ENCODE measurements at places on chromosomes 2 and 18.

DNA sequence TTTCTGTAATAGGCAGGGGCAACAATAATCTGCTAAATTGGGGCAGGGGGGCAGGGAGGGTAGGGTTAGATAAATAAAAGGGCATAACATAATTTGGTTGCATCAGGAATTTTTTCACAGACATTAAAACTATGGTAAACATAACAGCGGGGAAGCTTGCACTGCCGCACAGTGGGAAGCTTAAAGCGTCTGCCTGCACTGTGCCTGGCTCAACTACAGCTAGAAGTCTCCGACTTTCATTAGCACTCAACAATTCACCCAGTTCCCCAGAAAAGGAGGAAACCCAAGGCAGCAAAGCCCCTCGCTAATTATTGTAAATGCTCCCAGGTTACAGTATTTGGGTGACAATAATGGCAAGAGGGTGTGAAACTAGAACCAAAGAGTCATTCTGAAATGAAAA is 562.9 kb downstream of the ARHGAP15 start:
- no peak for DNase-seq

DNA sequence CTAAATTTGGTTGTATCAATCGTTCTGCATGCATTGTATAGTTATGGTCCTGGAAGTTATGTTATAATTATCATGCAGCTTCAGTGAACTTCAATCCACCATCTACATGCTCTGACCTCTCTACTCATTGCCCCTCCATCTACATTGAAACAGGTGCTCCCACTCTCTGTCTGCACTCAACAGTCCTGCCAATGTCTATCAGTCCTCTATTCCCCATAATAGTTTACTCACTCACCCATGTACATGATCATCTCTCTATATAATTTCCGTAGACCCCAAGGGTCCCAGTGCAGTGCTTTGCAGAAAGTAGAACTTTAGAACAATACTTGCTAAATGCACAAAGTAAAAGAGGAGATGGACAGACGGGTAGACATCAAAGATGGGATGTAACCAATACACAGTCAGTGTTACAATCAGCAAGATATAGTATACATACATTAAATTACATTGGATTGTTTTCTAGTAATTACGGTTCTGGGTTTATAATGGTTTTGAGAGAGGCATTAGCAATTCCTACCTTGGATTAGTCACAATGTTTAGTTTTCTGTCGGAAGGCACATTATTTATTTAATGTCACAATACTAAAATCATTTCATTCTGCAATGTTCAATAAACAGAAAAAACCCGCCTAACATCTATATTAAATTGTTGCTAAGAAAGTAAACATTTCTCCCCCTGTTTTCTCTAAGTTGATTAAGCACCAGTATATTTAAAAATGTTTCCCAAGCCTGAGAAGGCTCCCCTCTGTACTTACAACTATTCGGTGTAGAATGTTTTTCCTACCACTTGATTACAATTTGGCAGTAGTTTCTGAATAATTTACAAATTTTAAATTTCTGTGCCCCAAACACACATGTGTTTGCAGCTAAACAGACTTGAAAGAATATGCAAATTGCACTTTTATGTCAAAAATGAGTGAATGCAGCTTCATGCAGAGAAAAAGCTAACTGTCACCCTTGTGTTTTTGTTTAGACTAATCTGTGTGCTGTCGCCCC is 94.4 kb upstream of the SIX2 start:
- no peak for DNase-seq

DNA sequence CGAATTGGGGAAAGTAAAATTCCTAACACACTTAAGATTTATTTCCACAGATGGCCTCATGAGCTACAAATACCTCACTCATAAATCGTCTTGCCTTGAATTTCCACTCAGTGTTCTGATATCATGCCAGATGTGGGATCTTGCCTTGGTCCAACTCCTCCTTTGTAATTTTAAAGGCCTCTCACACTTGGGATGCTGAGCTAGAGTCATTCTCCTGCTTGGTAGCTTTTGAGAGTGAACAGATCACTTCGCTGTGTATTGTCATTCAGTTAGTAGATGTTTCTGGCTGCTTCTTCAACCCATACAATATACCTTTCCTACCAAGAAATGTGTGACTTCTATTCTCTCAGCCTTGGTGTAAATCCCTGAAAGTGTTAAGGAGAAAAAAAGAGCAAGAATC is 309.2 kb downstream of the NRXN1 start:
- DNase-seq, result no peak

- DNase-seq, result no peak
These were observed 63.3 kb upstream of the TTC27 start for GRCh38 chr2:32564417-32565035.

DNA sequence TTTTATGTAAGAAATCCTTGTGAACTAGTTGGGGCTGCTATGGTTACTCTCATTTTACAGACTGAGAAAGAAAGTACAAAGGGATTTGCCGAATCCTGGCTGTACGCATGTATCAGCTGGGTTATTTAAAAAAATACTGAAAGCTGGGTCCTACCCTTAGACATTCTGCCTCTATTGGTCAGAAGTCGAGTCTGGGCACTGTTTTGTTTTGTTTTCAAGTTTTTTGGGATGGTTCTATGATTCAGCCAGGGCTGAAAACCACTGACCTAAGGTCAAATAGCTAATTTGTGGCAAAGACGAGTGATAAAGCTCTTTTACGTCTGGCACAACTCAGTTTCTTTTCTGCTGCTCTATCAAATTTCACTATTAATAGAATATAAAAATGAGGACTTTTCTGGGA is 5.9 kb upstream of the SLC8A1 start:
- DNase-seq, result no peak

GRCh38 chr2:207883002-207883780 is 113.5 kb upstream of the FZD5 start:
- no peak for DNase-seq

DNA sequence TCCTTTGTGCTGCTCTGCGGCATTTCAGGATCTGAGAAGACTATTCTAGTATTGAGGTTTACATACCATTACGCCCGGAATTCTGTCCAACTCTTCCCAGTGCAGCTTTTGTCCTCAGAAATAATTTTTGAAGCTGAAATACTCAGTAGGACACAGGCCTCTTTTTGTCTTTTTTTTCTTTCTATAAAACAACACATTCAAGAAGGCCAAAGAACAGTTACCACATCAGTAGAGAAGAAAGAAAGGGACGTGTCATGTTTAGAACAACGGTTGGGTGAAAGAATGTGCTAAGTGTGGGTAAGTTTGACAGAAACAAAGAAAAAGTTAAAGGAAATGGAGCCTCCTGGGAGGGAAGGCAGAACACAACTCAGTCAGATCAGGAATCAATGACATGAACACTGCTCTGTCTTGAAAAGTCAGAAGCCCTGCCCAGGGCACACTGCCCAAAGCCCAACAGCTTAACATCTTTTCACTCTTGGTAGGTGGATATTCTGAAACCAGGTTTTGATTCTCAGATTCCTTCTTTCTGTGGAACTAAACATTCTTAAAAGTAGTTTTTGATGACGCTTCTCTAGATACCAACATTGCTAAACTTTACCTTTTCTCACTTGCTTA is 198.6 kb upstream of the CWC22 start:
- no peak for DNase-seq

DNA sequence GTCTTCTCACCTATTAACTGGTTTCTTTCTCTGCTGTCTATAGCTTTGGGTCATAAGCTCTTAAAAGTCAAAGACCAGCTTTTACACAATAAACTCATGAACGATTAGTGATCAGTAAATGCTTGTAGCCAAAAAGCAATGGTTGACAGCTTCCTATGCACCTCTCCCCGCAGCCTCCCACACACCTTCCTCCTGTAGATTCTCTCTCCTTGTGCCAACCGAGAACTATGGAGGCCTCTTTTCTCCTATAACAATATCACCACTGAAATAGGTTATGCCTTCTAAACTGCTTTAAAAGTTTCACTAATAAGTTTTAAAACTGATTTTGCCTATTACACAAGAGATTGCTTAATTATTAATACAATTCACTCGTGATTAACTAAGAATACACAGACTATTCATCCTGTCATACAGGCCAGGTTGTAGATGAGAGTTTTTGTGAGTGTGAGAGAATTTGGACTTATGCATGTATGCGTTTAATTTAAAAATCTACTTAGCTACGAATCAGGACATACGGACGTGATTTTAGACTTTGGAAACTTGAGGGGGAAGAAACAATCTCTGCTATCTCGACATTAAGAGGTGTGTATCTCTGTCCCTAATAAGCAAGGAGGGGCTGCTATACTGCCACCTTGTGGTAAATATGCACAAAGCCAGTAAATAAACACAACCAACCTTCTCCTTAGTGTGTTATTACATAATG is 229.1 kb upstream of the RBBP8 start:
- no peak for DNase-seq

GRCh38 chr2:96329456-96329855 is 4.3 kb downstream of the ITPRIPL1 start:
- DNase-seq, result no peak

- DNase-seq, result peak; percentile 8
These were observed 142.7 kb downstream of the ADCYAP1 start for GRCh38 chr18:1047406-1047805.

DNA sequence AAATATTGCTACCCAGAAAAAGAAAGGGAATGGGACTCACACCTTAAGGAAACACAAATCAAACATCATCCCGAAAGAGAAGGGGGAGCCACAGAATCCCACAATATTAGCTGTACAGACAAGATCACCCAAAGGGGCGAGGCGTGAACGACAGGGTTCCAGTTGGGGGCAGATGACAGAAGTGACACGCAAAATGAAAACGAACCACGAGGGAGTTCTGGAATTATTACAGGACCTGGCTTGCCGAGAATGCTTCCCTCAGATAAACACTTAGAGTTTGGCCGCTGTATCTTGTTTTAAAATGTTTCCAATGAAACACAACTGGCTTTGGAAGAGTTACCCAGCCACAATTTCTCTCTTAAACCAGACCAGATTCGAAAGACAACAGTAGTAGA is 60.4 kb downstream of the C2orf76 start:
- DNase-seq, result no peak

DNA sequence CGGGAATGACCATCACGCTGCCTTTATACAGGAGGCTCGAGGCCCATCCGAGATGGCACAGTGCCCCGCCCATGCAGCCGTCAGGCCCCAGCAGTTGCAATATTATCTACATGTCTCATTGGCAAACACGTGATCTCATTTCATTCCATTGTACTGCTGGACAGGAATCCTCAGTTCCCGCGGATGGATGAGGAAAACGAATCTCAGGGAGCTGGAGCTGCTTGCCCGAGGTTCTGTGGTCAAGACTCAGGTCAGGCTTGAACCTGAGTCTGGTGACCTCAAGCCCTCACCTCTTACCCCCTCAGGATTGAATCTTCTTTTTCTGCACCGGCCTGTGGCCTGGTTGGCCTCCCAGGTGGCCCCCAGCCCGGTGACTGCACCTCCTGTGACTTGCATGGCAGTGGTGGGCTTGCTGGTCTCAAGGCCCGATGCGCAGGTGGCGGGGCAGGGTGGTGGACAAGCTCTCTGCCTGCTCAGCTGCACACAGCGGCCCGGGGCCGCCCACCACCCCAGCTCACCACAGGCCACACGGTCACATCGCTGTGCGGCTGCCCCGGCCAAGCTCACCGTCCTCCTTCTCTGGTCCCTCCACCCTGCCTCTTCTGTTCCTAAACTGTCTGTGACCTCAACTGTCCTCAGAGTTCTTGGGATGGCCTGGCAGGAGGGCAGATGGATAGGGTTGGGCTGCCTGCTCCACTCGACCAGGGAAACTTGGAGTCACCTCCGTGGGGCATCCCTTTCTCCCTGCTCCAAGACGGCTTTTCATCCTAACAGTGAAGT is 52.0 kb upstream of the HS6ST1 start:
- no peak for DNase-seq

DNA sequence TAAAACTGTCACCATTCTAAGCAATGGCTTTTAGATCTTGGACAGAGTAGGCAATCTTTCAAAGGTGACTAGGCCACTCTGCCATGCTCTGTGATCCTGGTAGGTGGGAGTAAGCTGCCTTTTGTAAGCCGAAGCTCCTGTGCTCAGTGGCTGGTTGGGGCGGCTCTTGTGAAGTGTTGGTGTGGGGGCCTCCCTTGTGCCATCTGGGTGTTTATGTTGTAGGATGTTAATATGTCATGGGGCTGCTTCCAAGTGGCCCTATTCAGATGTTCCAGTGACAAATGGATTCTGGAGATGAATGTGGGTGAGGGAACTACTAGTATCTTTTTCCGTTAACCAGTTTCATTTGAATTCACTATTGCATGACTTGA is 116.8 kb upstream of the SPRED2 start:
- DNase-seq, result no peak

- DNase-seq, result no peak
These were observed 20.8 kb upstream of the HPCAL1 start for GRCh38 chr2:10281891-10282290.

DNA sequence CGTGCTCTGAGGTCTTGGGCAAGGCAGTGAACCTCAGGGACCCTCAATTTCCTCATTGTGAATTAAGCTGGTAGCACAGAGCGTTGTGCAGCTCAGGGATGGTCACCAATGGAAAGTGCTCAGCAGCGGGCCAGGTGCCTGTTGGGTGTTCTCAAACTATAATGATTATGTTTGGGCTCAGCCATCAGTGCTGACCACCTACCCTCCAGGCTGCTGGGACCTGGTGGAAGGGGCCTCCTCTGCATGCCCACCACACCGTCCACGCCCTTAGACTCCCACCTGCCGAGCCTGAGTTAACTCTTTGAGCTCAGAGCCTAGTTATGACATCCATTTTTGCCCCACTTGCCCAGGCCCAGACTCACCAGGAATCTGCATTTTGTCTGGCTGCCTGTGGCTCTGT is 35.0 kb downstream of the GLI2 start:
- DNase-seq, result no peak

- DNase-seq, result no peak
These were observed 156.7 kb downstream of the MBD5 start for GRCh38 chr2:148177559-148177958.

DNA sequence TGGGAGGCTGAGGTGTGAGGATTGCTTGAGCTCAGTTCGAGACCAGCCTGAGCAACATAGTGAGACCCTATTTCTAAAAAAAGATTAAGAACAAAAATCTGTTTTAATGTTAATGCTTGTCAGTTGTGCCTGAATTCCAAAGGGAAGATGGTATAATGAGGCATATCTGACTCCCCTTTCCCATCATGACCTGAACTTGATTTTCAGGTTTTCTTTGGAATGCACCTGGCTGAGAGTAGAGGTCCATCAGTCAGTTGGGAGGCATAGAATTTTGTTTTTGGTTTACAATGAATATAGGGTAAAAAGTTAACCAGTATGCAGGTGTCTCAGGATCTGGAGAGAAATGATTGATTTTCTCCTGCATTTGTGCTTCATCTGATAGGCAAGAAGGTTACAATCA is 20.4 kb downstream of the RPIA start:
- DNase-seq, result no peak

DNA sequence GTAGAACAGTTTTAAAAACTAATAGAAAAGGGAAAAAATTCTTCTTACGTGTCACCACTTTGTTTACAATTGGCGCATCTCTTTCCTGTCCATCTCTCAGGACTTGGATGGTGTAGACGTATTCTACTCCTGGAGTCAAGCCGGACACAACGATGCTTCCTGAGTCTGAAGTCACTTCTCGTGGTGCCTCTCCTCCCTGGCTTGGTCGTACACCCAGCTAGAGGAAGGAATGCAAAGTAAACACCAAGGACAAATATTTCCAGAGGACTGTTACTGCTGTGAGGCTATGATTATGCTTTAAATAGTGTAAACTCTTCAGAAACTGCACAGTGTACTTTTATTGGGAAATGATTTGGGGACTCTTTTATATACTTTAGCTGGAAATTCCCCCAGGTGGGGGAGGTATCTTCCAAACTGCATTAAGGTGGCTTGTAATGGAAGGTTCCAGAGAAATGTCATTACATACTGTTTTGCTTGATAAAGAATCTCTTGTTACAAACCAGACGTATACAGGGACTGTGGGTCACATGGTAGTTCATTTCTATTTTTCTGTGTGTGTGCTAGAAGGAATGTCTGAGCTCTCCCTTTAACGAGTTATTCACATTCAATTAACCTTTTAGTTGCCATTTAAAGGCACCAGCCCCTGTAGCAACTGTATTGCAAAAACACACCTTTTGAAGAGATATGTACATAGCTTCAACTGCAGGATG is 38.1 kb downstream of the FN1 start:
- DNase-seq, result no peak

Measured in non-pigmented ciliary epithelial cell (primary cell).